Trophoblast cell (in vitro differentiated cells and primary cell): ENCODE measurements at places on chromosomes 5 and 9.

- DNase-seq = no peak
Observed at GRCh38 chr9:12889402-12890106, 114.7 kb downstream of the LURAP1L start.

DNA sequence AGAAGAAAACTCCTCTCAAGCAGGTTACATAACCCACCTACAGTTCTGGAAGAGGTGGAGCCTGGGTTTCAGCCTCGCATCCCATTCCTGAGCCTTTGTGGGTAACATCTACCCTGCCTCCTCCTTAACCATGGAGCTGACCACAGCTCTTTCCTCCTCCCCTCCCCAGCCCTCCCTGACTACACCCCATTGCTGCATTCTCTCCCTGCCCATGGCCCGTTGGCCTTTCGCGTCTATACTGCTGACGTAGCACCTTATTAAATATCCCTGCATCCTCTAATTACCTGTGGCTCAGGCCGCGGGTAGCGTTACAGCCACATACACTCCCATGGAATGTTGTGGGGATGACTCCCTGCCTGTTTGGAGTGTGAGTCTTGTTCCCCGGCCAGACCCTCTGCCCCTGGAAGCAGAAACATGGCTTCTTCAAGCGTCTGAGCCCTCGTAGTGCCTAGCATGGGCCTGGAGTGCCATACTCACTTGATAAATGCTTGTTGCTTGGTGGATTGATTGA lies 72.8 kb downstream of the WWC1 start:
- DNase-seq = peak; percentile 77

GRCh38 chr9:122109035-122109813 lies 16.1 kb upstream of the TTLL11 start:
- DNase-seq = no peak

DNA sequence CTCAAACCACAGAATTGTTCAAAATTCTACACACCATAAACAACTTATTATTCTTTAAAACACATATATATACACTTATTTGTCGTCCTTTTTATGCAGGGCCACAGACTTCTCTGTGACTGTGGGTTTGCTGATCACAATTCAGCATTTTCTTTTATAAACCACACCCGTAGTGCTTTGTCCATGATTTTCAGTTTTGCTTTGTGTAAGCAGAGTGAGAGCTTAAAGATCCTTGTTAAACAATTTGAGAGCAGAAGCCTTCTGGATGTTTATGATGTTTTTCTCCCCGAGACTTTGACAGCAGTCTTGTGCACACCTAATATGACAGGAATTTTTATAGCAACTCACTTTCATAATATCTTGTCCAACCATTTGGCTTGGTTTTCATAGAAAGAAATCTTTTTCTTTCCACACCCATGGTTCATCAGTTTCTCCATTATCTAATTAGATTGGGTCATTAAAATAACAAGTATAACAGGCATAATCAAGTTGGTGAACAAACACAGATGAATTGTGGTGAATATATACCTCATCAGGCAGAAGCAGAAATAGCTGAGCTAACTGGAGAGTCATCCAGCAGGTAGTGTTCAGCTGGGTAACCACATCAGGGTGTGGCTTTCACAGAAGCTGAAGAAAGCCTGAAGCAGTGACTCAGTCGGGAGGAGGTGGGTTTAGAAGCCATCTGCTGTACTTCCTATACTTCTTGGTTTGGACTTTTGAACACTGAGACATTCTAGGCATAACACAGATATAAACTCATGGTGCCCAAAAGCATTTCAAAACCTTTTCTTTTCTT lies 232.8 kb downstream of the DOCK8 start:
- DNase-seq = peak; percentile 69

- DNase-seq = no peak
Observed at GRCh38 chr5:160183075-160183474, 46.2 kb upstream of the FABP6 start.

DNA sequence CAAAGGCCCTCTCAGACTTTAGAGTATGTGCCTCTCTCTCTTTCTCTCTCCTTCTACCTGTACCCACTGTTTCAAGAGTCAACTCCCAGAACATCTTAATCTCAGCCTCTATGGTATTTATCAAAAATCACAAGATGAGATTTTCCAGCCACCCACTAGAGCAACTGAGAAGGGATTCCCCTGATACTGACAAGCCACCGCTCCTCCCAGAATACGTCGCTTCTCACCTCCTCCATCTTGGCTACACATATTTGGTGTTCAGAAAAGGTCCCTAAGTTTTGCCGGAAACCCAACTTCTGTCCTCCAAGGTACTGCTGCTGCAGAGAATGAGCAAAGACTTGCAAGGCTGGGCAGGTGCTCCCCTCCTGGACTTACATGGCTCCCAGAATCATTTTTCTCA lies 6.1 kb downstream of the GARIN3 start:
- no peak for DNase-seq

DNA sequence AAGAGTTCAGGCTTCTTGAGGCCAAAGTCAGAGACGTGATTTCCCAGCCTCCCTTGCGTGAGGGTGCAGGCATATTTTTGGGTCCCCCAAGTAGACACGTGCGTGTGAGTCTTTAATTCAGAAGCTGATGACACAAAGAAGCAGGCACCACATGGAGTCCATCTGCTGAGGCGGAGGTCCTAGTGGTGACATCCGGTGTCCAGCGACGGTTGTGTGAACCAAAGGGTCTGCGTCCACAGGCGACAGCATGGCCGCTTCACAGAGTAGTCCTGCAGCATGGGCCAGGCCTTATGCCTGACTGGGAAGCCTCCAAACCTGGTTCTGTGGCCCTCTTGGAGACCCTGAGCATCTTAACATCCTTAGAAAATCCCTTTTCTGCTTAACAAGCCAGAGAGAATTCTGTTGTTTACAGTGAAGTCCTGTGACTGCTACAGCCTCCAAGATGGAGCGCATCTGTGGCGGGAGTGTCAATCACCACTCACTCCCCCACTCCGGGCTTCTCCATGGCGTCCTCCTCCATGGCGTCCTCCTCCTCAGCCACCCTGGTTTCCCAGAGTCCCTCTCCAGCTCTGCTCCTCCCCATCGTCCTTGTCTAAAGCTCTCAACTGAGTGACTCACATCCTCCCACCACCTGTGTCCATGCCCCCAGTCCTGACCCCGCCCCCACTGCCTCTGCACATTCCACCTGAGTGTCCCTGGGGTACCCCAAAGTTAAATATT lies 133.8 kb downstream of the PAX5 start:
- DNase-seq = no peak

GRCh38 chr9:89054865-89055495 lies 63.7 kb downstream of the S1PR3 start:
- DNase-seq = no peak

GRCh38 chr9:115035841-115036612 lies 81.9 kb downstream of the TNC start:
- DNase-seq = no peak

- DNase-seq = peak; percentile 17
Observed at GRCh38 chr9:82363682-82364081, 375.1 kb downstream of the SPATA31D1 start.

DNA sequence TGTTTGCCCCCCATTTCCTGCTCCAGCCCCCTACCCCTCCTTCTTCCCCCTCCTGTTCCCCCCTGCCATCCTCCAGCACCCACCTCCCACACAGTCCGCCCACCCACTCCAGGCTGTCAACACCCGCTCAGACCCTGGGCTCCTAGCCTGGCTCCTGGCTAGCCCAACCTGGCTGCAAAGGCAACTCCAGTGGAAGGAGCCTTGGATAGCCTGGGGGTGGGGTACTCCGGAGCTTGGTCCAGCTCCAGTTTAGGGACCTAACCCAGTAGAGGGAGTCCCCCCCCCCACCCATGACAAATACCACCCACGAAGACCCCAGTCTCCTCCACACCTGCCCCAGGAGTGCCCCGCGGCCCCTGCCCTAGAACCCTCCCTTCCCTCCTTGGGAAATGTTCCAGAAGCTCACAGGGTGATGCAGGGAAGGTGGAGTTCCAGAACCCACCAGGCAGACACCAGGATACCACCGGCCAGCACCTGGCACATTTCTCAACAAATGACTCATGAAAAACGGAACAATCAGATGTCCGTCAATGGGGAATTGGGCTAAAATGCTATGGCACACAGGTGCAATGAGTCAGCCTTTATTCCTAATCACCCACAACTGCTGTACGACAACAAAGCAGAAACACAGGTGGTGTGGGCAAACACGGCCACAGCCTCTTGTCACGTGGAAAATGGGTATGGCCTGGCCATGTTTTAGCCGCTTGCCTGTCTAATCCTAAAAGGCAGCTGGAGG lies 901 bp upstream of the SLC12A7 start:
- no peak for DNase-seq

DNA sequence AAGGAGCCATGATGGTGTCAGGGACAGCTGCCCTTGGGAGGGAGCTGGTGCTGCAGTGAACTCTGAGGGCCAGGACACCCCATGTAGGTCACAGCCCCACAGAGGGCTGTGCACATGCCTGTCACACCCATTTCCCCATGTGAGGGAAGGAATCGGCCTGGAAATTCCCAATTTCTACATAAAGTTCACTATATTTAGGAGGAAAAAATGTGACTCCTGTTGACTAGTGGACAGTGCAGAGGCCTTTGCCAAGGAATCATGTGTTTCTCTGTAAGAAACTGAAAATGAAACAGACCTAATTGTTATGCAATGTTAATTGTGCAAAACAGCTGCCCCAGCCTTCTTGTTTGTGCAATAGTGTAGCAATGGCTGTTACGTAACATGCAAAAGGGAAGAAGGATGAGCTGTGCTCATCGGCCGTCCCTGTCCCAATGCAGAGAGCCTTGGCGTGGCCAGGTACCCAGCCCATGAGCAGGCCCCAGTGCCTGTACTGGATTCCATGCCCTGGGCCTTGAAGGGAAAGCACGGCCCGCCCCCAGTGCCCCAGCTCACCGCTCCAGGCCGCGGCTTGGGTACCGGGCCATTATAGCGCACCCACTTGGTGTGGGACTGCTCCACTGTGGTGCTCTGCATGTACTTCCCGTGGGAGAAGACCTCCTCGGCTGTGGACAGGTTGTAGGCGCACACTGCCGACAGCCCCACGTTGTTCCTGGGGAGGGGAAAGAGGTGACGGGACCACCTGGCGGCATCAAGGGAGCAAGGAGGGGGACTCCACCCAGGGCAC lies 70.0 kb downstream of the SECISBP2 start:
- peak; percentile 97 for DNase-seq

GRCh38 chr5:120640778-120641177 lies 176.7 kb downstream of the PRR16 start:
- no peak for DNase-seq

DNA sequence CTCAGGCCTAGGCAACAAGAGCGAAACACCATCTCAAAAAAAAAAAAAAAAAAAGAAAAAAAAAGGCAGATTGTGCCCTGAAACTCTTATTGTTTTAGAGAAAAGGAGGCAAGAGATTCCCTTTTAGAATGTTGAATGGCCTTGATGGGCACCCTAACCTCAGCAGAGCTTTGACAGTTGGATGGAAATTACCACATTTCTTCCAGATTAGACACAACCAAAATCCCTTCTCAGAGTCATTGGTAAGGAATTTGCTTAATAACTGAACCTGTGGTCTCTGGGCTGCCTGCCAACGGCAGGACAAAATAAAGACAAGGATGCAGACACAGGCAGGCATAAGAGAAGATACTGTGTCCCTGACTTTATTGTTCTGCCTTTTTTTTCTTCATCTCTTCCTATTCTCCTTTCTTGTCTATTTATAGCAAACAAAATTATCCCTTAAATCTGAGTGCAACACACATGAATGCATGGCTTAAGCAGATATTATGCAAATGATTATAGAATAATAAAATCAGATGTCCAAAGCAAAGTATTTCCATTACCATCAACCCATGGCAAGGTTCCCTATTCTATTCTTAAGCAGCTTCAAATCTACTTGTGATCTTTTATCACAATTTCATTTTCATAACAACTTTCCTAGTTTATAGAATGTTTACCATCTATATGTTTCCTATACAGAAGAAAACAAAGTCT lies 37.3 kb upstream of the TRIO start:
- peak; percentile 80 for DNase-seq

DNA sequence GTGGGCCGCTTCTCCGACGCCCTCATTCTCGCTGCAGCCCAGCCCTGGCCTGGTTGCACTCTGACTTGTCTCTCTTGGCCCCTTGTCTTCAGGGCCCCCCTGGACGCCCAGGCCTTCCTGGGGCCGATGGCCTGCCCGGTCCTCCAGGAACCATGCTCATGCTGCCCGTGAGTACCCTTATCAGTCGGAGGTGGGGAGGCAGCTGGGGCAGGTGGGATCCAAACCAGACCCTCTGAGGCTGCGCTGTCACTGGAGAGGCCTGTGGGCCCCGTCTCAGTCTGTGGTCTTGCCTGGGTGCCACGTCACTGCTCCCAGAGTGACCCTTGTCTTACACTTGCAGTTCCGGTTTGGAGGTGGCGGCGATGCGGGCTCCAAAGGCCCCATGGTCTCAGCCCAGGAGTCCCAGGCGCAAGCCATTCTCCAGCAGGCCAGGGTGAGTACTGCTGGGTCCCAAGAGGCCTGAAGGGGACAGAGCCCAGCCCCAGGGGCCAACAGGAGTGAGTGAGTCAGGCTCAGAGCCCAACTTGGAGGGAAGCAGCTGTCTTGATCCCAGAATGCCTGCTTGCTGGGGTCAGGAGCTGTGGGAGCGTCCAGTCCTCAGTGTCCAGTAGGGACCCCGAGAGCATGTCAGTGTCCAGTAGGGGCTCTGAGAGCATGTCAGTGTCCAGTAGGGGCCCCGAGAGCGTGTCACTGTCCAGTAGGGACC lies 109.0 kb downstream of the COL5A1 start:
- peak; percentile 30 for DNase-seq

DNA sequence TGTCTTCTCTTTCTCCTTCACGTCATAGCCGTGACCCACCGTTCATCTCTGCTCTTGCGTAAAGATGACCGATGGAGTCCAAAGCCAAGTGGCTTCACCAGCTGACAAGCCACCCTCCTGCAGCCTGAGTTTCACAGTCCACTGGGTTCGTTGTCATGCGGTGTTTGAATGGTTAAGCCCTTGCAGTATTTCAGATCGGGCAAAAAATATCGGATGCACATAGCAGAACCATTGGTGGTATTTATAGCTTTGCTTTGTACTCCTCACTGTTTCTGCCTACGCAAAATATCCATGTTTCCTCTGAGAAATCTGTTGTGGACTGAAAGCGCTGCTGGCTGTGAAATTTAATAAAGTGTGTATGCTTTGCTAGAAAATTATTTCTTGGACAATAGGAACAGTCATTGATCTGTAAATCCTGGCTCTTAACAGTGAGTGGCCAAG lies 34.5 kb upstream of the NCS1 start:
- no peak for DNase-seq

DNA sequence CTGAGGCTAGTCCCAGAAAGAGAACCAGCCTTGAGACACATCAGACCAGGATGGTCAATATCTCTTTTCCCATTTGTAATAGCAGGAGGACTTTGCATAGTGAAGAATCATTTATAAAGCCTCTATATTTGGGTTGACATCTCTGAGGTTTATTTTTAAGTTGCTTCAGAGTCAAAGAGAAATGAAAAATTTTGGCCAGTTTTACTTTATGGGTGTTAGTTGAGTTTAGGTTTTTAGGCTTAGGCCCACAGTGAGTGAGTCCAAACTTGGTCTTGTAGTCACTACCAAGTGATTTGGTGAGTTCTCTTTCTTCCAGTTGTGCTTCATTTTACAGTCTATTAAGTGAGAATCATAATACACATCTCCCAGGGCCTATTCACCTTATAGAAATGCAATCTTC lies 5.3 kb upstream of the MEF2C start:
- DNase-seq = no peak
